ENCODE measurements at places on chromosomes 2 and 18.

DNA sequence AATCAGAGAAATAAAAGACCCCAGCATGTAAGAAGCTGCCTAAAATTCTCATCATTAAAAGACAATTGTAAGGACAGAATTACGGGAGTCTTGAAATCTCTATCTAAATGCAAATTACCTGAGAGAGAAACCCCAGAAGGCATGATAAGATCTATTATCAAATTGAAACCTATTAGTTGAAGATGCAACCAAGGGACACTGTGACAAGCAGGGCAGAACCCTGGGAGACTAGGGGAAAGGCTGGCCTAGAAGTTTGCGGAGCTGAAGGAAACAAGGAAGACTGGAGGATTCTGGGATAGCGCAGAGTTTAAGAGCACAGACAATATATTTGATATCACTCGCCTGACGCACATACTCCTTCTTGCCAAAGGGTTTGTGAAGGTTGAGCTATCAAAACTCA, 319.5 kb upstream of the CHAC2 start:
- no peak for DNase-seq

- DNase-seq = no peak
These were observed 19.2 kb downstream of the CTDP1 start for GRCh38 chr18:79698668-79699335.

DNA sequence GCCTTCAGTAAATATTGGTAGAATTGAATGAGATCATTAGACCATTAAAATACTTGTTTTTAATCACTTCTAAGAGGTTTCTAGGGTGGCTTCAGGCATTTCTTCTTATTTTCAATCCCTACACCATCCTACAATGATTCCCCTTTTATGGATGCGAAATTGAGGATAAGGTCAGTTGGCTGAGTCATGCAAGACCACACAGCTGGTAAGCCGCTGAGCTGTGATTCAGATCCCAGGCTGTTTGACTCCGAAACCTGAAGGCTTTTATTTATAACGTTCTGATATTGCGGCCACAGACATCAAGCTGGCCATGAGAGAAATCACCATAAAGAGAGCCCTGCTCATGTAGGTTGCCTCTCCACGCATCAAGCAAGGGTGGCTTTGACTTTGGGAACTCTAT, 133.4 kb downstream of the VAPA start:
- DNase-seq = no peak

DNA sequence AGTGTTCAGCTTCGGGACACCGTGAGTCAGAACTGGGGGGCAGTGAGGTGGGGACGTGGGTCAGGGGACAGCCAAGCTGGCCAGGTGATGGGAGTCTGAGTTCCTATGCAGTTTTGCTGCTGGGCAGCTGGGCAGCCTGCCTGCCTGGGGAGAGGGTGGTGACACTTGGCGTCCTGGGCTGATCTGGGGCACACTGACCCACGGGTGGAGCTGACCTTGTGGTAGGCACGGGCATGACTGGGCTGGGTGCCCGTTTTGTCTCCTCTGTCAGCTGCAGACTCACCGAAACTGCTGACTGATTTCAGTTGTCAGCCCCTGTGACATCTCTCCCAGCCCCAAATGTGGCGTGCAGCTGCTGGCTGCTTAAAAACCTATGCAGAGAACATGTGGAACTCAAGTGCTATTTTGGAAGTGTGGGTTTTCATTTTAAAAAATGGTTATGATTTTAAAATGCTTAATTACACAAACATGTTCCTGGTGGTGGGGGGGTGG, 32.6 kb upstream of the E2F6 start:
- no peak for DNase-seq

DNA sequence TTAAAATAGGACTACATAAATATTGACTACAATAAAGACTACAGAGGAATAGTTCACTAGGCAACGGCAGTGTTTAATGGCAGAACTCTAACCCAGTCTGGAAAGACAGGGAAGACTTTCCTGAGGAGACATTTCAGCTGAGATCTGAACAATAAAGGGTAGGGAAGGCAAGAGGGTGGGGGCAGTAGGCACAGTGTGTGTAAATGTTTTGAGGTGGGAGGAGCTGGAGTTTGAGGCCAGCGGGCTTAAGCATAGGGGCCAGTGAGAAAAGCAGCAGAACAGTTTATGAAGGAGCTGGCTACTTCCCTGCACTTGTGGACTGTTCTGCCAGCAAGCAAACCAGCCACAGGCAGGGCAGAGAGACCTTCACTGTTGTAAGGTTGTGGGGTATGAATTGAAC, 76.6 kb upstream of the UGP2 start:
- DNase-seq = no peak

- no peak for DNase-seq
These were observed 52.5 kb downstream of the SETBP1 start for GRCh38 chr18:44733069-44733753.
